ENCODE measurements at places on chromosomes 1 and 21. TPM values are rescaled to one million over a fixed set of nuclear protein-coding genes. Genes with fewer than 3 reads are reported as not detected.

The OR6N1 gene
- total RNA-seq, result not detected

The RXFP4 gene
- 0.20 TPM for total RNA-seq

The TNFRSF4 gene
- total RNA-seq, result 0.37 TPM

DNA sequence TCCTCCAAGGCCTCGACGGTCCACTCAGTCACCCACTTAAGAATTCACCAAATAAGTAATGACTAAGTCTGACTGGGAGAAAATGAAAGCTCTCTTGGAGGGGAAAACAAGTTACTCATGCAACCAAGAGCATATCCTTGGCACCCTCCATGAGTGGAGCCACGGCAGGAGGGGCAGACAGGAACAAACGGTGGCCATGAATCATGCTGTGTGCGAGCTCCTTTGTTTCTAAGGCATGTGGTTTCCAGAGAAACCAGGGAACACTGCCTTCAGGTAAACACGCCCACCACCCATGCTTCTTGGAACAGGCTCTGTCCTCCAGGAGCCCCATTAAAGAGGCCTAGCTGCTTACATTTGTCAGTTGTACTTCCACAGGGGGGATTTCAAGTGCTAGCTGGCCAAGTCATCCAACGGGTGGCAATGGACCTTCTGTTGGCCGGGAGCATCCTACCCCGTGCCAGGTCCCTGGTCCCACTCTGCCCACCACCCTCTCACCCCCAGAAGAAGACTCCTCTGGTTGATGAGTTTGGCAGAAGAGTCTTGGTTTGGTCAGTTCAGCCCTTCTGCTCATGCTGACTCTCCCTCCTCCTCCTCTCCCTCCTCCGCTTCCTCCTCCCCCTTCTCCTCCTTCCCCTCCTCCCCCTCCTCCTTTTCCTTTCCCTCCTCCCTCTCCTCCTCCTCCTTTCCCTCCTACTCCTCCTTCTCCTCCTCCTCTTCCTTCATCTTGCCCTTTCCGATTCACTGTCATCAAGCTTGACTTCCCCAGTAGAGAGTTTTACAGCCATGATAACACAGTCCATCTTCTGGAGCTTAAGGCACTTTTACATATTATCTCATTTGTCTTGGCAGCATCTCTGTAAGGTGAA, 107.6 kb downstream of the CCDC185 start:
- DNase-seq, result peak; percentile 22

DNA sequence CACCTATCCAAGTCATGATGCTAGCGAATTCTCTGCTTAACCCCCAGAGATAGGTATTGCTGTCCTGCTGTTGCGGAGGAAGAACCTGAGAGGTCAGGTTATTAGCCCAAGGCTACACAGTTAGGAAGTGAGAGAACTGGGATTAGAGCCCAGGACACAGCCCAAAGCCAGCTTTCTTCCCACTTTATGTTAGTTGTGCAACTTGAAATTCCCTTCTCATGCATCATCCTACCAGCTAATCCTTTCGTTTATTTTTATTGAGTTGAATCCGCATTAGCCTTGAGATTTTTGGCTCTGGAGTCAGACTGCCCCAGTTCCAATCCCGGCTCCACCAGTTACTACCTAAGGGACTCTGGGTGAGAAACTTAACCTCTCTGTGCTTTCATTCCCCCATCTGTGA, 65.4 kb downstream of the PLEKHA6 start:
- DNase-seq, result no peak

- no peak for DNase-seq
These were observed 14.3 kb upstream of the C1orf174 start for GRCh38 chr1:3914331-3914851.

GRCh38 chr1:227896710-227897655, 50.7 kb downstream of the WNT9A start:
- DNase-seq, result no peak

GRCh38 chr1:182635871-182636270, 31.7 kb upstream of the RGS16 start:
- no peak for DNase-seq

- no peak for DNase-seq
These were observed 22.6 kb downstream of the KRTAP21-3 start for GRCh38 chr21:30695956-30696355.

DNA sequence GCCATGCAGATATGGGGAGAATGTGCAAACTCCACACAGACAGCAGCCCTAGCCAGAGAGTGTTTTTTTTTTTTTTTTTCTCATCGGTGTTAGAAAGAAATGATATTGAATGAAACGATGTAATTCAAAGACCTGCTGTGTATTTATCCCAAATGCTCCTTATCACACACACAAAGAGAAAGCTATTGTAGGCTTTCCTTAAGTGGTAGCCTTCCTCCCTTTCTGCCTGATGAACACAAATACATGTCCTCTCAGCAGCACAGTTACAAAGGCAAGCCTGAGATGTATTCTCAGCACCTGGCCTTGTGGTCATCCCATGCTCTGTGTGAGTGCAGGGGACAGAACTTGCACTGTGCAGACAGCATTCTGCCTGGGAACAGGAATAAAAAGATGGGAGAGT, 93.8 kb downstream of the PLPPR5 start:
- no peak for DNase-seq

DNA sequence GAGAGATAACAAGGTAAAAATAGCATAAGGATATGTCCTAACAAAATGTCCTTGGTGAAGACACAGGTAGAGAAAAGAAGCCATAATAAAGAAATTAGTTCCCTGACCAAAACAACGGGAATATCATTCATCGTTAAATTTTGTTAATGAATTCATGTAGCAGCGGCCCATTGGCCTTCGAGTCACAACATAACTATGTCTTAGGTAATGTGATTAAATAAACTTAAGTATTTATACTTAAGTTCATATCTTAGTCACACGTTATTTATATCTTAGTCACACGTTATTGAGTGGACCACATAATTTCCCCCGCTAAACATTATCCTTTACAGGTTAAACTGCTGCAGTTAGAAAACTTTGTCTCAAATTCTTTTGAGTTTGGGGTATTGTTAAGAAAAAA, 1.2 kb downstream of the NEXN start:
- no peak for DNase-seq

GRCh38 chr1:204223129-204223860, 9.5 kb upstream of the GOLT1A start:
- no peak for DNase-seq

Data from HCT116 (cell line).